ENCODE measurements at places on chromosomes 11 and 22.

GRCh38 chr11:17293311-17293710 lies 16.8 kb downstream of the NUCB2 start:
- DNase-seq, result no peak

- DNase-seq, result no peak
Measured at GRCh38 chr11:70630816-70631623, 232.7 kb downstream of the CTTN start.

- no peak for DNase-seq
Measured at GRCh38 chr22:48451891-48452290, 1375.8 kb downstream of the BRD1 start.

GRCh38 chr11:117823294-117823945 lies 1.1 kb downstream of the FXYD2 start:
- no peak for DNase-seq

- no peak for DNase-seq
Measured at GRCh38 chr22:37690901-37691504, 4.9 kb downstream of the NOL12 start.

GRCh38 chr22:36435516-36436415 lies 45.7 kb downstream of the TXN2 start:
- DNase-seq, result no peak

GRCh38 chr22:50599816-50600455 lies 657 bp upstream of the MAPK8IP2 start:
- no peak for DNase-seq

DNA sequence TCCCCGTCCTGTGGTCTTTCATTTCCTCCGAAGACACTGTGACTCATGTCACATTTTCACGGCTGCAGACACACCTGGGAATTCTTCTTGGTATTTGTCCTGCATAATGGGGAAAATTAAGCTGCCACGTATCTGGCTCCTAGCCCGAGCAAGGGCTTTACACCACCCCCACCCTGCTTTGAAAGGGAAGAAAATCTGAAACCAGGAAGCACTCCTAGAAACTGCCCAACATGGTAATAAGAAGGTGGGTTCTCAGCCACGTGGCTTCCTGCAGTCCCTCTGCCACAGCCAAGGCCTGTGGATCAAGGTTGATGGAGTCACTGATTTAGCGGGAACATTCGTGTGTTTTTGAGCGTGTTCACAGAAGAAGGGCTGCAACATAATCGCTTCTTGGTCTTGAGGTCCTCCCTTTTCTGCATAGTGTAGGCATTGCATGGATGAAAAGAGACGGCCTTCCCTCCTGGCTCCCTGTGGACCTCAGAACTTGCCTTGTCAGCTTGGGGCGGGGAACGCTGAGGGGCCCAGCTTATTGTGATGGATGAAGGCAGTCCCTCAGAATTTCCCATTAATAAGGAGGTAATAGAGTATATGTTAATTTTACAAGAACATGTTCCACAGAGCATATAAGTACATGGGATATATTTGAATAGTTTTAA lies 292.0 kb downstream of the NTM start:
- no peak for DNase-seq

DNA sequence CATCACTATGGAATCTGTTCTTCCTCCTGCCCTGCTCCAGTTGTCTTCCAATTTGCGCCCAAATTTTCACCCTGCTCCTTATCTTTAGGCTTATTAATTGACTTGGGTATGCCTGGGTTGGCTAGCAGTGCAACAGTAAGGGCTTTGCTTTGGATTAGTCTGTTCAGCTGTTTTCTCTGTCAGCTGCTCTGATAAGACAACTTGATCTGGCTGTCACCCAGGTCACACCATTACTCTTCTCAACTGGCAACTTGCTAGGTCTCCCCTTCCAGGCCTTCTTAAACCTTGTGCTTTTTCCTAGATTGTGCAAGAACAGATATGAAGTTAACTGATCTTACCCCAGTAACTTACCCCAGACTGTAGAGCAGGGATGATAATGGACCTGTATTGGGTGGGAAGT lies 357.8 kb upstream of the LARGE1 start:
- DNase-seq, result no peak

Data from AG09319 (cell line).